ENCODE measurements at places on chromosomes 2 and 18.

GRCh38 chr18:77397617-77398016 lies 148.0 kb downstream of the GALR1 start:
- no peak for DNase-seq

GRCh38 chr18:55356815-55357214 lies 231.2 kb downstream of the TCF4 start:
- no peak for DNase-seq

DNA sequence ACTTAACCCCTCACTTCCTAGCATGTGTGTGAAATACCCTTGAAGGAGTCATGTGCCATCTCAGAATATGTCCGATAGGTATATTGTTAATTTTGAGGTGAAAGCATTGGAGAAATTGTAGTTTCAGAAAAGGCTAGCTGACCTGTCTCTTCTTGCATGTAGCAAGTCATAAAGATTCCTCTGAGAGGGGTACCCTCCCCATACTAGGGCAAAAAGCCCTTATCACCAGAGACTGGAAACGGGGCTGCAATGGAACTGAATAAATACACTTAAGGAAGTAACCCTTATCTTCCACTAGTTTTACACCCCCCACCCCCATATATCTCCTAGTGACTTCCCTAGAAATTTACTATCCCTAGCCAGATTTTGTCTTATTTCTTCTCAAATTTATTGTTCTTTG lies 1.8 kb upstream of the SF3B6 start:
- DNase-seq = no peak

DNA sequence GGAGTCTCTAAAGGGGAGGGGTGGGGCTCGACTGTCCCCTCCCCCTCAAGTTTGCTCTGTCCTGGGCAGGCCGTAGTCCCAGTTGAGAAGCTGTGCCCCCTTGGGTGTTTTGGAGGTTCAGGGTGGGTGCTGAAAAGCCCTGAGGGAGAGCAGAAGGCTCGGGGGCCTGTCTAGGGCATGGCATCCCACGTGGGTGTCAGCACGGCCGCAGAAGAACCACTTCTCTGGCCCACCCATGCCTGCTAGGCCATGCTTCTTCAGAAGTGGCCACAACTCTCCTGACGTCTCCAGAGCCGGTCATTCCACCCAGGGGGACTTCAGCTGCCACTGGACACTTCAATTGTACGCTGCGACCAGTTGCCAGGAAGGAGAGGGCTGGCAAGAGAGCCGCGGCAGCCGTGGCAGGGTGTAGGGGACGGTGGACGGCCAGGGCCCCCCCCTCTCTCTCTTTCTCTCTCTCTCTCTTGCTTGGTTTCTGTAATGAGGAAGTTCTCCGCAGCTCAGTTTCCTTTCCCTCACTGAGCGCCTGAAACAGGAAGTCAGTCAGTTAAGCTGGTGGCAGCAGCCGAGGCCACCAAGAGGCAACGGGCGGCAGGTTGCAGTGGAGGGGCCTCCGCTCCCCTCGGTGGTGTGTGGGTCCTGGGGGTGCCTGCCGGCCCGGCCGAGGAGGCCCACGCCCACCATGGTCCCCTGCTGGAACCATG lies at the start of gene INPP5D:
Gene INPP5D, plus strand, starts transcription at position 546 of the 704 bp plus-strand sequence. Its CDS starts 137 bp downstream, at position 683.
- DNase-seq = no peak

DNA sequence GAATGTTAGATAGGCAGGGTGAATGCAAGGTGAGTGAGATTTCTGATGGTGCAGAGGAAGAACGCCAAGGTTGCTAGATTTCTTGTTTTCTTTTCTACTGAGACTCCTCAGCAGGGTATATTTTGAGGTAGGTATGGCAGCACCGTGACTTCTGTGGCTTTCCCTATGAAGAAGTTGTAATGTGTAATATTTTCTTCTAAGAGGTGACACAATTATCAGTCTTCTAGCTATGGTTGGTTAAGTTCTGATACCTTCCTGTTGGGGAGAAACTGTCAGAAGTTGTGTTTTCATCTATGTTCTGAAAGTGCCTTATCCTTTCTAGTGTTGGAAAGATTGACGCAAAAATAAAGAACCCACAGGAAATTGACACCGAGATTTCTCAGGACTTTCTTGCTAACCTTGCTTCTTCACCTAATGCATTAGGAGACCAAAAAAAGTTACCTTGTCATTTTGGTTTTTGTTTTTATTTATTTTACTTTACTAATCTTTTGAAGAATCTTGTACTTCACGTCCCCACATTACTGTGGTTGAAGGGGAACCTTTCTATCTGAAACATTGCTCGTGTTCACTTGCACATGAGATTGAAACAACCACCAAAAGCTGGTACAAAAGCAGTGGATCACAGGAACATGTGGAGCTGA lies 11.9 kb downstream of the IL18R1 start:
- no peak for DNase-seq

GRCh38 chr2:166671235-166671634 lies 177.2 kb upstream of the SCN7A start:
- DNase-seq = peak; percentile 52

DNA sequence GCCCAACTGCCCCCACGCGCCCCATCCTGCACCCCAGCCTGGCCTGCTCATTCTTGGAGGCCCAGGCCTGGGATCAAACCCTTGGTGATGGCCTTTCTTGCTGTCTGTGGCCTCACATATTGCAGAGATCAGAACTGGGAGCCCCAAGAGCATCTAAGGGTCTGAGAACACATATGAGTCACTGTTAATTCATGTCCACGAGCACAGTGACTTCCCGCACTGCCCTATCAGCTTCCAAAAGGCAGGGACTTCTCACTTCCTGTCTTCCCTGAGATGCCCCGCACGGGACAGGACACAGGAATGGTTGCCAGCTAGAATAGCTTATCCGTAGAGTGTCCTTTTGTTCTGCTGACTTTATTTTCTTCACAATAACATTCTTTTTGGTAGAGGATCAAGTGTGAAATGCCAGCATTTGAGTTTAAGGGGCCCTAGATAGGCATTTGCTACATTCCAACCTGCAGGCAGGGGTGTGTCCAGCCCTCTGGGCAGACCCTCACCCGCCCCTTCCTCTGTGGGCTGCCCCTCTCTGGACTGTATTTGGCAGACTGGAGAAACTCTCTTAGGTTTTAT lies 21.1 kb upstream of the CELF4 start:
- no peak for DNase-seq

- no peak for DNase-seq
Measured at GRCh38 chr2:178933493-178933892, 116.4 kb downstream of the CCDC141 start.

DNA sequence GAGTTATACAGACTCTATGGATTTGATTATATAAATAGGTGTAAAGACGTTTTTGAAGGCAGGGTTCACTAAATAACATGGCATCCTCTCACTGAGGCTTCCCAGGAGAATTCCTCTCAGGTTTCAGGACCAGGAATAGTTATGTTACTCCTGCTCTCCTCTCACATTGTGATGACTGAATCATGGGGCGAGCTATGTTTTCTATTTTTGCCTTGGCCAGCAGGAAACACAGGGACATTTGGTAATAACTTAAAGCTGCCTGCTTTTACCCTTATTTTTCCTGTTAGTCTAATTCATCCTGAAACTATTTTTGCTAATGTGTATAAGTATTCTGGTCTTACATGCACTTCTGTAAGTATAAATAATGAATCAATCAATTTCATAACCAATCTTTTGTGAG lies 115.3 kb upstream of the ITGB6 start:
- DNase-seq = peak; percentile 77

- DNase-seq = no peak
Measured at GRCh38 chr2:226483143-226483542, 316.5 kb downstream of the IRS1 start.

DNA sequence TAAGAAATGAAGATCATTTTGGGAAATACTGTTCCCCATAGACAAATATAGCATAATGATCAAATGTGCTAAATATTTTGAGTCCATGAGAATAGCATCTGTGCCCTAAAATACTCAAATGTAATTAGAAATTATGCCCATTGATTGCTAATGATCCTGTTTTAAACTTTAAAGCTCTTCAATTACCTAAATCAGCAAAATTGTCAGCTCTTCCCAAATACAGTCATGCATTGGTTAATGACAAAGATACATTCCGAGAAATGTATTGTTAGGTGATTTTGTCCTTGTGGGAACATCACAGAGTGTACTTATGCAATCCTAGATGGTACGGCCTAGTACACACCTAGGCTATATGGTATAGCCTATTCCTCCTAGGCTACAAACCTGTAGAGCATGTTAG lies 89.7 kb downstream of the NEB start:
- no peak for DNase-seq

- DNase-seq = peak; percentile 93
Measured at GRCh38 chr2:39875182-39875913, 96.3 kb upstream of the THUMPD2 start.

DNA sequence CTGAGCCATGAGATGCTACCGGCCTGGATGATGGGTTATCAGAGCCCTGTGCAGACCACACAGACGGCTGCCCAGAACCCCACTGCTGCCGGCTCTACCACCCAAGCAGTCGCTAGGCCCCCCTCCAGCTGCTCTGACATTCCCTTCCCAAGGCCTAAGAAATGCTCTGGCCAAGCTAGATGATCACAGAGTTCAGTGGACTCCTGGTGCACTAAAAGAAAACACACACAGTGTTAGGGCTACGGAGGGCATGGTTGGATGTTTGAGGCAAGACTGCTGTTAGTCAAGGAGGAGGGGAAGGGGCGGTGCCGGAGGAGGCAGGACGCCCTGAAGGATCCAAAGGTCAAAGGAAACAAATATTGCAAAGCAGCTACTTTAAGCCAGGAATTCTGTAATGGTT lies 174.5 kb downstream of the MYCN start:
- no peak for DNase-seq

DNA sequence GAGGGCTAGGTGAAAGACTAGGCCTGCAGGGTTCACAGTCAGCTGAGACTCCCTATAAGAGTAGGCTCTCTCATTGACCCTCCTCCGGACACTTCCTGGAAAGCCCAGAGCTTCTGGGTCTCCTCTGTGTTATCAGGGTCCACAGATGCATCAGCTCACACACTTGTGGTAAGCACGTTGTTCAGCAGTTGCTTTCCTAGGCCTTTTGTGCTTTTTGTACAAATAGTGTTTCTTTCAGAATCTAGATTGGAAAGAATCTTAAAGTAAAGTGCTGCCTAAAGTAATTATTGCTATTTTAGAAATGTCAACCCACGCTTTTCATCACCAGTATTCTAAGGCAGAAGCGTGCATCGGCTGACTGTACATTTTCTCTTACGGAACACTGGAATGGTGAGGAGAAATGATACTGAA lies 15.5 kb downstream of the SLC9A2 start:
- no peak for DNase-seq

GRCh38 chr18:5103693-5104092 lies 93.4 kb downstream of the AKAIN1 start:
- no peak for DNase-seq

DNA sequence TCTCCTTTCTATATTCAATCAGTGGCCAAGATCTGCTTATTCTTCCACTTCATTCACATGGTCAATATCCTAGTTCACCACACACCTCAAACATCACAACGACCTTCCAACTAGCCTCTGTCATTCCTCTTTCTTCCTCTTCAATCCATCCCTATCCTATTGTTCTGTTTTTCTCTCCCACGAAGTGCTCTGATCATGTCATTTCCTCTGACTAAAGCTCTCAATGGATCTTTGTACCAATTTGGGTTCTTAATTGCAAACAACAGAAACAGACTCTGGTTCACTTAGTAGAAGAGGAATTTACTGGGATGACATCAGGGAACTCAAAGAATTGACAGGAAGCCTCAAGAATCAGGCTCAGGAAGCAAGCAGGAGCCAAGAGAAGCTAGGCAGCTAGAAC lies 23.5 kb downstream of the WNT10A start:
- DNase-seq = no peak

DNA sequence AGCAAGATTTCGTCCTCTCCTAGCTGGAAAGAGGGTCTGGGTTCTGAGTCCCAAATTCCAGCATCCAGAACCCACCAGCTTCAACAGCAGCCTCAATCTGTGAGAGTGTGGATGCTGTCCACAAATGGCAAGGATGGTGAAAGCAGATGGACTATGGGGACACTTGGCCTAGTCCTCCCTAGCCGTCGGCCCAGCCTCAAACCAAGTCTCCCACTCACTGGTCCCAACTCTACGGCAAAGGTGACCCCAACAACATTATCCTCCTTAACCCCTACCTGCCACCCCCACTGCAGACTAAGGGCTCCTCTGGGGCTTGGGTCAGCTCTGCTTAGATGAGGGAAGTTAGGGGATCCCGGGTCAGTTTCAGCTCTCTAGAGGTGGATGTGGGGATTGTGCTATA lies 57.3 kb downstream of the TNS1 start:
- DNase-seq = no peak

DNA sequence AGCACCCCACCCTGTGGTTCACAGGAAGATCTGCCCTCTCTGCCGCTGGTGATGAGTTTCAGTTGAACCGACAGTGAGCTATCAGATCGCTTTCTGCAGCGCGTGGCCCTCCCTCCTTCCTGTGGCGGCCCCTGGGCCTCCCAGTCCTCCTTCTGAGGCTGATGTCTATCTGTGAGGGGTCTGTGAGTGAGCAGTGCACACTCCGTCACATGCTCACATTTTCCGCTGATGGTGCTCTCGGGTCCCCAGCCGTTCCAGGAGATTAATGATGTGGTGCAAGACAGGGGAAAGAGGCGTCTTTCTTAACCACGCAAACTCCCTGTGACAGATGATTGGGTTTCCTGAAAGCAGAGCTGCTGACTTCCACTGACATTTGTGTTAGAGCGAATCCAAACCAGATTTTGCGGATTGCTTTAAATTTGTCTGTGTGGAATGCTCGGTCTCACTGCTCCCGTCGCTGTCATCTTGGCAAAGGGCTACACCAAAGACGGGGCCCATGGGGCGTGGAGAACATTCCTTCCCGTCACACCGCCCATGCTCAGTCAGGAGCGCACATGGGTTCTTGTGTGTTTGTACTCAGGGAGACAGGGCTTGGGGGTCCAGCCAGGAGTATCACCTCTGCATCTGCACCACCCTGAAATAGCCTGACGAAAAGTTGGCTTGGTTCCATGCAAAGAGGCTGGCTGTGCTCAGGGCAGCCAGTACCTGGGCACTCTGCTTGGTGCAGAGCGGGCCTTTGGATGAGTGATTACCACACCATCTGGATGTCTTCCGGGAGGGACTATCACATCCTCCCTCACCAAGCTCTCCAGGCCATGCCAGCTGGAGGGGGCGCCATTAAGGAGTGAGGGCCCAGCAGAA lies 154.7 kb upstream of the HS6ST1 start:
- DNase-seq = no peak

- no peak for DNase-seq
Measured at GRCh38 chr2:39873586-39873985, 94.5 kb upstream of the THUMPD2 start.

GRCh38 chr2:12008425-12009061 lies 262.1 kb downstream of the LPIN1 start:
- DNase-seq = peak; percentile 61

DNA sequence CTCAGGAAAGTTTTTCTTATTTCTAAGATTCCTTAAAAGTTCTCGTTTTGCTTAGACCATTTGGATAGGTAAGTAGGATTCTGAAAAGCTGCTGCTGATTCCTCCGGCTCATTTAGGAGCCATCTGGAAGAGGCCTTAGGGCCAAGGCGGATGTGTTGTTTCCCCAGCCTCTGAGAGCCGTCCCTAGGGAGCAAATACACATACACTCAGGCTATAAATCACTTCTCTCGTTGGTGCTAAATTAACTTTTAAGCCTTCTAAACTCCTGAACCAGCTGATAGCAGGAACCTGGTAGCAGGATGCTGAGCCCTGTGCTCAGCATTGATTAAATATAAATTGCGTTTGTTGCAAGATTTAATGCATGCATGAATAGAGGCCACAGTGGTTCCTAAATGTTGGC lies 109.8 kb downstream of the ADCYAP1 start:
- DNase-seq = no peak

- peak; percentile 3 for DNase-seq
Measured at GRCh38 chr18:49206717-49207116, 253.7 kb downstream of the DYM start.

Data from HCEC 1CT (cell line).